ENCODE measurements at places on chromosomes 4 and X.

GRCh38 chr4:78971326-78971725 lies 32.1 kb upstream of the PAQR3 start:
- peak; percentile 21 for DNase-seq

DNA sequence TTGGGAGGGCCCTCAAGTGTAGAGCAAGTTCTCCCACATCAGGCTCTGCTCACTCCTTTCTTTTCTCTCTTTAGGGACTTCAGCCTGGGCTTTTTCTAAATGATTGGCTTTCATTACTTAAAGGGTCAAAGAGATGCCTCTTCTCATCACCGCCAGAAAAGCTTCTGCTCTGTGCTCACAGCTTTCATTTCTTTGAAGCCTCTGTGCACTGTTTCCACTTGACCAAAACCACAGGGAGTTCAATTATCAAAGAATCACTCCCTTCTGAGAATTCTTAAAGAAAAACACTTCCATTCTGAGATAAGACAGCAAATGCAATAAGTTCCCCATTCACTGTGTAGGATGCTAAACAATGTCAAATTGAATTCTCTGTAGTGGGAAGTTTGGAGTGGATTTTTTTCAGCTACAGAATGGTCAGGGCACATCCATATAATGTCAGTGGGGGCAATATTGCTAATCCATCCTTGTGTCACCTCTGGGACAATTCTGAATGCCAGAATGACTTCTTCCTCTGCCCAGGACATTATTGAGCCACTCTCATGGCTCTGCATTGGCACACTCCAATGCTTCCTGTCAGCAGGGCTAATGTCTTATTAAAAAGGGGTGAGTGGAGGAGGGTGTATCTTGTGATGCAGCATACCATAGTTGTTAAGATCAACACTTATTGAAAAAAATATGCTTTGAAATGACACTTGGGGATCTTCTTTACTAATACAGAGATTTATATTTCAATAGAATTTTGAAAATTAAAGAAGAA lies 217.6 kb downstream of the SNCA start:
- no peak for DNase-seq

GRCh38 chr4:152680988-152681603 lies 1.3 kb upstream of the TMEM154 start:
- peak; percentile 66 for DNase-seq

GRCh38 chrX:72230290-72230689 lies 8.5 kb downstream of the ERCC6L start:
- no peak for DNase-seq

- no peak for DNase-seq
These were observed 263.0 kb downstream of the FRMPD4 start for GRCh38 chrX:12401252-12401651.

DNA sequence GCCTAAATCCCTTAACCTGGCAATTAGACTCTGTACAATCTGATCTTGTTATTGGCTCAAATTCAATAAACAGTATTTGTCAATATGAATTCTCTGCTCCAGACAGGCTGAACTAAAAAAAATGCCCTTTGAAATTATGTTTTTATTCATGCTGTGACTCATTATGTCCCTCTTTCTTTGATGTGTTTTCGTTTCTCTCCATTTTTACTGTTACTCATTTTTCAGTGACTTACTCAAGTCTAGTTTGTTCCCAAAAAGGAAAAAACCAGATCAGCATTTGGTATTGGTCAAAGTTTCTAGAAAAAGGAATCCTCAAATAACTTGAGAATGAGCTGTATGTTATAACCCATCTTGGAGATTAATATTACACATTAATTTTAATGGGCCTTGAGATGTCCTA lies 40.4 kb downstream of the UNC5C start:
- peak; percentile 26 for DNase-seq

DNA sequence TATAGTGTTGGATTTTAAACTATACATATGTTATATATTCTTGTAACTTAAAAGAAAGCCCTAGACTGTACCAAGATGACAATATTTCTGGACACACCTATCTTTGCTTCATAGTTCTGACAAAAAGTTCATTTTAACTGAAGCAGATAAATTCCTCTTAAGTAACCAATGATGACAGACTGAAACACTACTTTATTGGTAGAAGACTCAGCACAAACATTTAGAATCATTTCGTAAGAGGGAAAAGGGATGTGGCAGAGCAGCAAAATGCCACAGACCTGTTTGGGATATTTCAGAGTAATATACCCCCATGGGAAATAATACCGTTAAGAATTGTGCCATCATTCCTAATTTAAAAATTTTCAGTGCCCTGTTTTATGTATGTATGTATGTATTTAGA lies 56.2 kb downstream of the APOO start:
- no peak for DNase-seq

DNA sequence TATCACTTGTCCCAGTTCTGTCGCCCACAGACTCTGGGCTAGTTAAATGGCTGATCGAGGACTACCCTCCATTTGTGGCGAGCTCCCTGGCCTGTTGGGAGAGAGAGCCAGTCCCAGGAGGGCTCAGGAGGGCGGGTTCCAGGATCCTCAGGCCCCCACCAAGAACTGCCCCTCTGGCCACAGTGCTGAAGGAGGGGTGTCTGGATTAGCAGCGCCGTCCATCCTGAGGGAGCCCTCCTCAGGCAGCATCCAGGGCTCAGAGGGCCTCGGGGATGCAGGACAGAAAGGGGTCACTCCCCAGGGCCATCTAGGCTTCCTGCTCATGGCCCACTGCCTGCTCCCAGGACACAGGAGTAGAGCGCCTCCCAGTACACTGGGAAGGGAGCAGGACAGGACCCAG lies 6.1 kb downstream of the PNMA5 start:
- DNase-seq: no peak

- no peak for DNase-seq
These were observed 113.9 kb downstream of the GRIA3 start for GRCh38 chrX:123298026-123298425.

DNA sequence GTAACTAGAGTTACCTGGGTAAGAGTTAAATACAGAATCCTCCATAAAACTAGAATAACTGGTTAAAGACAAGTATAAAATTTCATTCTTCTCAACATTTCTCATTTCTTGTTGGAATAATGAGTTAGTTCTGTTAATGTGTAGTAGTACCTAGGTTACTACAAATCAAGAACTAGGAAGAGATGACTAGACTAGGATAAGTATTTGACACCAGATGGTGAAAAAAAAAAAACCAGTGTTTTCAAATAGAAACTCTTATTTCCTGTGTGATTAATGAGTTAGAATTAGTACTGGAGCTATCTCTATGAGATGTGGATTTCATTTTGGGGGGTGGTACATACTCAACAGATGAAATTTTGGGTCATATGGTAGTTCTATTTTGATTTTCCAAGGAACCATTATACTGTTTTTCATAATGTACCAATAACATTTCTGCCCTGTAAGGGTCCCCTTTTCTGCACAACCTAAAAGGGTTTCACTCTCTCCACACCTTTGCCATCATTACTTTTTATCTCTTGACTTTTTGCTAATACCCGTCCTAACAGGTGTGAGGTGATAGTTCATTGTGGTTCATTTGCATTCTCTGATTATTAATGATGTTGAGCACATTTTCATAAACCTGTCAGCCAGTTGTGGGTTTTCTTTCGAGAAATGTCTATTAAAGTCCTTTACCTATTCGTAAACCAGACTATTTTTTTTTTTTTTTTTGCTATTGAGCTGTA lies 1.7 kb upstream of the VCX start:
- DNase-seq: no peak

DNA sequence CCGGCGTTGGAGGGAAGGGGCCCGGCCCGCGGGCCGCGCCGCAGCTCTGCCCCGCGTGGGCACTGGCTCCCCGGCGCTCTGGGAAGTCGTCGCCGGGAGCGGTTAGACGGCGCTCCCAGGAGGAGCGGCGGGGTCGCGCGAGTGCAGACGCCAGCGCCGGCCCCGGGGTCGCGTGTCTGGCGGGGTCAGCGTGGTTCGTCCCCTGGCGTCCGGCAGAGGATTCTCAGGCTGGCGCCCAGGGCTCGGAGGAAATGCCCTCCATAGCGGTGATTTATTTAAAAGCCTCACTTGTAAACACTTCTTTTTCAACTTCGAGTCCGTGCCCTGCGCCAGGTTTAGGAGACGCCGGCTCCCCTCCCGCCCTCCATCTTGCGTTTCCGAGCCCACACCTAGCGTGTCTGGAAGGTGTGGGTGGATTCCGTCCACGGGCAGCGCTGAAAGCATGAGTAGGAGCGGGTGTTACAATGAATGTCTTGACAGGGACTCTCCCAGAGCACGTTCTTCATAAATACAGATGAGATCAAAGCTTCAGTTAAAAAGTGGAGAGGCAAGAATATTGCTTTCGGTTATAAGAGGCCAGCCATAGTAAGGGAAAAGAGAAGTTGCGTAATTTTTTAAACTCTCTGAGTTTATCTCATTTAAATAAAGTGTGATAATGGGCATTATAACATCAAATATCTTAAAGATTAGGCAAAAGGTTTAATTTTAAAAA lies 692 bp downstream of the FAM241A start:
- DNase-seq: peak; percentile 50

- no peak for DNase-seq
These were observed 634.7 kb upstream of the BOD1L1 start for GRCh38 chr4:14262221-14262620.

GRCh38 chr4:1014291-1015167 lies 3.1 kb downstream of the FGFRL1 start:
- no peak for DNase-seq

DNA sequence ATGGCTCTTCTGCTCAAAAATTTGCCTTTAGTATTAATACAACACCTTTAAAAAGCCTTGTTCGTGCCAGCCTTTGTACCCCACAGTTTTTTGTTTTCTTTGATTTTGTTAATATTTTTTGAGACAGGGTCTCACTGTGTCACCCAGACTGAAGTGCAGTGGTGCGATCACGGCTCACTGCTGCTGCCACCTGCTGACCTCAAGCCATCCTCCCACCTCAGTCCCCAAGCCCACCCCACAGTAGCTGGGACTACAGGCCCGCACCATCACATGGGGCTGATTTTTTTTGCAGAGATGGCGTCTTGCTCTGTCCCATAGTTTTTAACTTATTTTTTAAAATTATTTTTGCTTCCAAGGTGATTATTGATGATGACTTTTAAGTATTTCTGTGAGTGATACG lies 134.0 kb downstream of the HTR2C start:
- no peak for DNase-seq

GRCh38 chr4:84171871-84172270 lies 327.2 kb downstream of the NKX6-1 start:
- no peak for DNase-seq

- peak; percentile 32 for DNase-seq
These were observed 126.6 kb downstream of the ASB9 start for GRCh38 chrX:15143050-15143824.

DNA sequence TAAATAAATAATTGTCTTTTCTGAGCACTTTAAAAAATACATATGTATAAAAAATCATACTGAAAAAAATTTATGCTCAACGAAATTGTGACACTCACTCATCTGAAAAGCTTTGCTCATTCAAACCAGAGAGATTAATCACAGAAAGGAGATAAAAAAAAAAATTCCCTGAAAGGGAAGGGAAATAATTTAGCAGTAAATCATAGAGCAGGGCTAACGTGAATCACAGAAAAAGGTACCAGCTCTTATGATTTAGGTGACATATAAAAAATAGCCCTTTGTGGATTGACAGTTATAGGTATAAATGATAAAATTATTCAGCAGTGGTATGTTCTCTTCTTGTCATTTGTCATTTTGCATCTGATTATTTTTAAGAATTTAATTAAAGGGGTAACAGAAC lies 552.7 kb upstream of the TENM3 start:
- no peak for DNase-seq

DNA sequence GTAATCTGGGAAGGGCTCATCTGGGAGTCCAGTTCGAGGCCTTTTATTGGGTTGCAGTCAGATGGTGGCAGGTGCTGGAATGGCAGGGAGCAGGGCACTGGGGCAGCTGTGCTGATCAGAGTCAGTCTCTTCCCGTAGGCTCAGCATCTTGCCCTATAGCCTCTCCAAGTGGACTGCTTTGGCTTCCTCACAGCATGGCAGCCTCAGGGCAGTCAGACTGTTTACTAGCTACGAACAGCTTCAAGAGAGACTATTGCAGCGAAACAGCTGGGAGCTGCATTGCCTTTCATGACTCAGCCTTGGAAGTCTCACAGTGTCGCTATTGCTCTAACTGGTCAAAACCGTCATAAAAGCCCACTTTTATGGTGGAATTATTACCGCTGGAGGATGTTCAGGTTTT lies 26.8 kb upstream of the DUSP21 start:
- no peak for DNase-seq

- DNase-seq: no peak
These were observed 101.7 kb upstream of the GLRA2 start for GRCh38 chrX:14427614-14428013.

DNA sequence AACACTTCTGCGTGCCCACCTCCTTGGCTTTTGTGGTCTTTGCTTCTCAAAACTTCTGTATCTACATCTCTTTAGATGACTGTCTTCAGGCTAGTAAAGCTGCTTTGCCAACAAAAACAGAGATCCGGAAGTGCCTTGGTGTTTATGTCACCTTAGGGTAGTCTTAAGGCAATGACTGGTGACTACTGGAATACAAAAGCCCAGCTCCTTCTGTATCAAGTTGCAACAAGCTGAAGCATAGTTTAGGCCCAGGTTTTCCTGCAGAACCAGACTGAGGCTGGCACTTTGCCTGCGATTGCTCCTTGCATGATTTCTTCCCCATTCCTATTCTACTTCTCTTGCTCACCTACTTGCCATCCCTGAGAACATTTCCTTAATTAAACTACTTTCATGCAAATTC lies 333.8 kb downstream of the DMD start:
- no peak for DNase-seq

- DNase-seq: peak; percentile 71
These were observed 99.7 kb downstream of the ATXN3L start for GRCh38 chrX:13219991-13220764.

GRCh38 chr4:1243451-1244080 lies 5.4 kb downstream of the CTBP1 start:
- no peak for DNase-seq

DNA sequence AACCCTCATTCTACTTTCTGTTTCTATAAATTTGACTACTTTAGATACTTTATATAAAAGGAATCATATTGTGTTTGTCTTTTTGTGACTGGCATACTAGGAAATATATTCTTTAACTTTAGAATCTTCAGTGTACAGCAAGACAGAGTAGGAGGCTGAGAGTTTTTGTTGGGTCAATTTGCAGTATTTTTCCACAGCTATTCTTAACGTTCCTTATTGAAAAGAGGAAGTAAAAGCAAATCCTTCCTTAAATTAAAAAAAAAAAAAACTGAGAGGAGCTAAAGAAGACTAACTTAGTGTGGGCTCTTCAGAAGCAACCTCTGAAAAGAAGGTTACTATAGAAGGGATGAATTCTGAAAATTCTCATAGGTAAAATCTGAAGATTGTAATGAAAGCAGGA lies 1194.6 kb downstream of the ADGRL3 start:
- DNase-seq: no peak

DNA sequence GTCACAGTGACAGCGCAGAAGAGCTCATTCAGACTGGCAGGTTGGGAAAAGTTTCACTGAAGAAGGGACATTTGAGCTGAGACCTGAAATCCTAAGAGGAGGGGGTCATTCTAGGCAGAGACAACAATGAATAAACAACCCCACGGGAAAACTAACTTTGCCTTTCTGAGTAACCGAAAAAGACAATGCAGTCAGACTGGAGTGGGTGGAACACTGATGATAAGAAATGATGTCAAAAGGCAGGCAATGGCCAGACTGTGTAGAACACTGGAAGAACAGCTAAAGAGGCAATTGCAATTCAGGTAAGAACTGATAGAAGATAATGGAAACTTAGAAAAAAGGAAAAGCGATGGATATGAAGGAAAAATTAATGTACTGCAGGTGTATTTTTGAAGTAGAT lies 73.8 kb downstream of the CHIC2 start:
- no peak for DNase-seq

- DNase-seq: no peak
These were observed 340.2 kb downstream of the GASK1B start for GRCh38 chr4:157832596-157832995.
